ENCODE measurements at places on chromosomes 12 and 14.
A peak's percentile ranks its signal among the peaks of the same experiment; 100 is the strongest.

DNA sequence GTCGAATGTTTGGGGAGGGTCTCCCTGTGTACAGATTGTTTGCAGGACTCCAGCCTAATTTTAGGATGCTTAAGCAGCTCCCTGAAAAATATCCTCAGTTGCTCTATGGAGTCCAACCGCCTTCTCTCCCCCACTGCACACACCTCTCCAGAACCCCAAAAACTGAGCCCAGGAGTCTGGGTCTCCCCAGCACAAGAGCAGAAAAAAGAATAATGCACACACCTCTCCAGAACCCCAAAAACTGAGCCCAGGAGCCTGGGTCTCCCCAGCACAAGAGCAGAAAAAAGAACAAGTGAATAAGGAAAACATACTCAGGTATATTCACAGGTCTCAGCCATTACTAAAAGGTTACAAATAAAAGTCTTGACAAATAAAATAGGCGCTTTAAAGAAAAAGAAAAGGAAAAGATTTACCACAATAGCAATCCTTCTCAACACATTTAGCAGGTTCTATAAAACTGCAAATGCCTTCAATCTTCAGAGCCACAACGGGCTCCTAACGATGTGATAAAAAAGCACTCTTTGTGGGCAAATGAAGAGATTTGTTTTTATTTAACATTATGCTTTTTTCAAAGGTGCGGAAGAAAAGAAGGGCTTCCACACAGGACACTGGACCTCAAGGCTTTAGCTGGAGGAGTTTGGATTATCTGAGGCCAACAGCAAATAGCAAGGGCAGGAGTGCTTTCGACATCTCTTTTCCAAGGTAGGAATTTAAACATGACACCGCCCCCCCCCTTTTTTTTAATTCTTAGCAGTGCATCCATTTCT lies 8.2 kb downstream of the BCL11B start:
- DNase-seq = no peak

- DNase-seq = no peak
These were observed 14.9 kb downstream of the SLC38A2 start for GRCh38 chr12:46357438-46358324.

- no peak for DNase-seq
These were observed 10.2 kb downstream of the TNFAIP2 start for GRCh38 chr14:103133210-103134140.

GRCh38 chr14:105469456-105470349 lies 4.9 kb upstream of the CRIP2 start:
- no peak for DNase-seq

- peak; percentile 38 for DNase-seq
These were observed 13.1 kb downstream of the GPR68 start for GRCh38 chr14:91231446-91231845.

GRCh38 chr14:81516986-81517797 lies 16.5 kb downstream of the SEL1L start:
- no peak for DNase-seq

DNA sequence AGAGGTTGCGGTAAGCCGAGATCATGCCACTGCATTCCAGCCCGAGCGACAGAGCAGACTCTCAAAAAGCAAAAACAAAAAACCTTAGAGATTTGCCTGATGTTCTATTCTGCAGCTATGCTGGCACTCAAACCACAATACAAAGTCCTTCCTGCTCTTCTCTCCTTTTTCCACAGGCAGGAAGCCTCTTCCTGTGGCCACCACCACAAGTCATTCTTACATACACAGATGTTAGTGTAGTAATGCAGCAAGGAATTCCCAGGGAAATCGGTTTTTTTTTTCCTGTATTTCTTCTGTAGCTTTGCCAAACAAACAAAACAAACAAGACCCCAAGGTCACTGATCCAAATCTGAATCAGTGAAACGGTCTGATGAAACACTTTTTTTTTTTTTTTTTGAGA lies 104.3 kb downstream of the FIGNL2 start:
- no peak for DNase-seq

- DNase-seq = no peak
These were observed 56.8 kb downstream of the BTG1 start for GRCh38 chr12:92088805-92089204.

DNA sequence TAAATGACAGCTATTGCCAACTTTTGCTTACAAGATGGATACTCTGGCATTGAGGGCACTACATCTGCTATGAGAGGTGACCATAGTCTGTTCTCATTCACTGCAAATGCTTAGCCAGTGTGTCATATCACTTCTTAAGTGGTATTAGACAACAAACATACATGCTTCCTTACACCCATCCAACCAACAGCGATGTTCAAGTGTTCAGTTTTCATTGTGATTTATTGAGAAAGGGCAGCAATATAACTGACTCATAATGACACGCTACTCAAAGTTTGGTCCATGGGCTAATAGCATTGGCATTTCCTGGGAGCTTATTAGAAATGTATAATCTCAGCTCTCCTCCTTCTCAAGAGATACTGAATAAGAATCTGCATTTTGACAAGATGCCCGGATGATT lies 181.7 kb downstream of the NPAS3 start:
- DNase-seq = no peak

- DNase-seq = no peak
These were observed 1.3 kb downstream of the PNP start for GRCh38 chr14:20470603-20470901.

GRCh38 chr14:59827401-59827800 lies 43.2 kb downstream of the RTN1 start:
- DNase-seq = no peak

- peak; percentile 58 for DNase-seq
These were observed 9.9 kb upstream of the GYS2 start for GRCh38 chr12:21614506-21614905.

GRCh38 chr14:63993992-63994391 lies 141.2 kb downstream of the SYNE2 start:
- DNase-seq = peak; percentile 11

DNA sequence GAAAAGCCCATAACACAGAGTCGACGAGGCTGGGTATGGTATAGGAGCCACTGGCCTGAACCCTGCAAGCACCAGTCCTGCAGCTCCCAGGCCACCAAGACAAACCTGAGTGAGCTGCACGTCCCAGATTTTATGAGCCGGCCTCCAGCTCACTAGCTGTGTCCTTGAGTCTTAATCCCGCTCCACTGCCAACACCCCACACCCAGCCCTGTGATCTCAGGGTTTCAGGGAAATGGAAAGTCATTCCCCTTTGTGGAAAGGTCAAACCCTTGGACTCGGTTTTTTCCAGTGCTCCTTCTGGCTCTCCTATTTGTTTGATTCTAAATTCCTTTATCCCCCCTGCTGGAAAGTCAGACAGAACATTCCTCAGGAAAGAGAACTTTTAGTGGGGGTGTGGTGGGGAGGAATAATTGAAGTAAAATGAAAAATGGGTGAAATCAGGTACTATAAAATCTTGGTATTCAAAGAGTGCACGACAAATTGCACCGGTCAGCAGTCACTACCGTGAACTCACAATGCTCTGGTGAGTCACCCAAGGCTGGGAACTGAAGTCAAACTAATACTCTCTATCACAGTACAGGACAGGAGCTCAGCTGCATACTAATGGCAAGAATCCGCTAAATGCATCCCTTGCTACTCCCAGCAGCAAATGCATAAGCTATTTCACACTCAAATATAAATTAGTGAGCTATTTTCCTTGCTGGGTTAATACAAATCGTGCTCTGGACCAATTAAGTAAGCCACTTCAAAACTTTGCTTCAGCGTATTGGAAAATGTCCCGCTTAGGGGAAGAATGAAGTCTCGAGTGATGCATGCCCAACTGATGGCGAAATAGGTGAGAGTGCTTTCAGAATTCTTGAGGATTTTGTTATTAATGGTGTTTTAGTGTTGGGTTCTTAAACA lies 9.0 kb downstream of the PITPNM2 start:
- no peak for DNase-seq

All from CD4-positive, alpha-beta T cell treated with Interleukin-4 for 4 hours (primary cell).